SIG-M5 (cell line): ENCODE measurements at places on chromosomes 7 and 10.

DNA sequence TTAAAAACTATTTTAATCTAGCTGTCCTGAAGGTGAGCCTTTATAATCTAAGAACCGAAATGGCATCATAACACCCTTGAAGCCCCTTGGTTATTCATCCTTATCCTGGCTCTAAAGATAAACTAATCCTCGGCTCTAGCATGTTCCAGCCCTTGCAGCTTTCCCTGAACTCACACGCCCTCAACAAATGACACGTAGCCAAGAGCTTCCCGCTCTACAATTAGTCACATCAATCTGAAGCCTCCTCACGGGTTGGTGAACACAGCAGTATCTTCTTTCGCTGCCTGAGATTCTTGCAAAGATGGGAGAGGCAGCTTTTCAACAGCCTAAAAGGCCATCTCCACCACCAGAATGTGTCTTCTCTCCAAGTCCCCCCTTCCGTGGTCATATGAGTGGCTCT is 4.1 kb downstream of the FRMD4A start:
- no peak for DNase-seq

GRCh38 chr10:18455086-18455884 is 196.1 kb downstream of the NSUN6 start:
- DNase-seq = no peak

DNA sequence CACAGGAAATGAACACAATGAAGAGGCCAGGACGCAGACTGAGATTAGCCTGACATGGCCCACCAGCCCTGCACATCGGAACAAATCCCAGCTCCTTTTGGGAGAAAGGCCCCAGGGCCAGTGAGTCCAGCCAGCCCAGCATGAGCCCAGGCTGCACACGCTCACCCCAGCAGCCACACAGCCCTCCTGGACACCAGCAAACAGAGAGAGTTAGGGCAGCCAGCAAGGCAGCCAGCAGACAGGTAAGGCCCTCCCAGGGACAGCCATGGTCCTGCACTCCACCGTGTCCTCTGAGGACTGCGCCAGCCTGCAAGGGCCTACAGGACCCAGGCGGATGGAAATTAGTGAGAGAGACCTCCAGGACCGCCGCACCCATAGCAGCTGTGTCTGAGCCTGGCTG is 8.1 kb upstream of the GRID1 start:
- no peak for DNase-seq

GRCh38 chr7:120054376-120055100 is 218.4 kb upstream of the KCND2 start:
- DNase-seq = no peak

GRCh38 chr10:28457110-28457509 is 75.8 kb upstream of the WAC start:
- no peak for DNase-seq

DNA sequence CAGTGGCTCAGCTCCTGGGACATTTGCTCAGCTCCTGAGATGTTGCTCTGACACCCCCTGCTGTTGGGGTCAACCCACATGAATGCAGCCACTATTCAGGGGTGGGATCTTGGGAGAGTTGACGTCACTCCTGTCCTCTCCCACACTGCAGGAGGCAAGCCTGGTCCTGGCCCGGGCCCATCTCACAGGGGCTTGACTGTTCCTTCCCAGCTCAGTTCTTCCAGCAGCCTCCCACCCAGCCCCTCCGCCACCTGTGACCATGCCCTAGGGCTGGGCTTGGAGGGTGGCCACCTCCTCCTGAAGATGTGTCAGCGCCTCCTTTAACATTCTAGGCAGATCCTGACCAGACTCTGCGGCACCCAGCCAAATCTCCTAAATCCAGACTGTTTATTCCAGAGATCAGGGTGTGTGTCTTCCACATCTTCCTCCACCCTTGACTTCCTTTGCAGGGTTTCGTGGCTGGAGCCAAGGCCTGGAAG is 19.1 kb upstream of the OPALIN start:
- DNase-seq = no peak

DNA sequence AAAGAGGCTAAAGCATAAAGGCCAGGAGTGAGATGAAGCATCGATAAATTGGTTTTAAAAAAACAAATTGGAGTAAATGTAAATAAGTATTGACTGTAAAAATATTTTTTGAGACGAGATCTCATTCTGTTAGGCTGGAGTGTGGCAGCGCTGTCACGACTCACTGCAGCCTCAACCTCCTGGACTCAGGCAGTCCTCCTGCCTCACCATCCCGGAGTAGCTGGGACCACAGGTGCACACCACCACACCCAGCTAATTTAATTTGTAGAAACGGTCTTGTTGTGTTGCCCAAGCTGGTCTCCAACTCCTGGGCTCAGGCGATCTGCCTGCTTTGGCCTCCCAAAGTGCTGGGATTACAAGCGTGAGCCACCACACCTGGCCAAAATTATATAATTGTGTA is 17.8 kb downstream of the HNRNPA2B1 start:
- DNase-seq = no peak

- DNase-seq = no peak
These were observed 5.7 kb upstream of the GNAI1 start for GRCh38 chr7:80128918-80129317.
